ENCODE measurements at places on chromosomes 11 and 22. TPM values are rescaled to one million over a fixed set of nuclear protein-coding genes. Genes with fewer than 3 reads are reported as not detected.

GRCh38 chr11:86805873-86806310 lies 5.5 kb downstream of the PRSS23 start:
- DNase-seq, result no peak

DNA sequence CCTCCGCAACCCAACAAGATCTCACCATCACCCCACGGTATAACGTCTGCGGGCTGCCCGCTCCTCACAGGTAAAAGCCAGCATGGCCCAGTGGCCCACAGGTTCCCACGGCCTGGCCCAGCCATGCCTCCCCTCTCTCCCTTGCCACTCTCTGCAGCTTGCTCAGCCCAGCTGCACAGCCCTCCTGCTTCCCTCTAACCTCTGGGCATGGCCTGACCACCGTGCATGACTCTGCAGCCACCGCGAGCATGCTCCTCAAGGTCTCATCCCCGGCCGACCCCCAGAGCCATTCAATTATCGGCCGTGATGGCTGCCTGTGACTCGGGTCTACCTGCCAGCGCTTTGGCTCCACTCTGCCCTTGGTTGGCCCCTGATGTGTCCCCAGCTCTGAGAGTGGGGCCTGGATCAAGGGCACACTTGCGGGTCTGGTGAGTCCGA lies 185.5 kb downstream of the CTTN start:
- no peak for DNase-seq

- no peak for DNase-seq
Measured at GRCh38 chr22:20173772-20174171, 22.9 kb upstream of the CCDC188 start.

FOLR1 gene
- 1.2 TPM for polyA plus RNA-seq

MMP8 gene
- not detected for polyA plus RNA-seq

HPX gene
- polyA plus RNA-seq, result 0.82 TPM

GRCh38 chr22:21070690-21071615 lies 25.2 kb downstream of the LRRC74B start:
- no peak for DNase-seq

DNA sequence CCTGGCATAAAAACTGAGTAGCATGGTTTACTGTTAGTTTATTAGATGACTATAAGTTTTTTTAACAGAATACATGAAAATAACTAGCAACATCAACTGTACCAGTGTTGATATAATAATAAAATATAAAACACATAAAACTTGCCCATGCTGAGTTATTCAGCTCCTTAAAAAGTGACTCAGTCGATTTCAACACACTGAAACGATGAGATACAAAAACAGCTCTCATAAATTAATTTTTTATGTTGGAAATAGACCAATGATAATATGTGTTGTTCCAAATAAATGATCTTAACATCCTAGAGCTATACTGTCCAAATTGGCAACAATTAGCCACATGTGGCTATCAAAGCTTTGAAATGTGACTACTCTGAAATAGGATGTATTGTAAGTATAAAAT lies 15.9 kb downstream of the PDGFD start:
- peak; percentile 31 for DNase-seq

YPEL4 gene
- polyA plus RNA-seq, result 0.26 TPM

FREY1 gene
- polyA plus RNA-seq, result 0.33 TPM

RCOR2 gene
- 1.6 TPM for polyA plus RNA-seq

Data from BJ (cell line).